AML-193 (cell line): ENCODE measurements at places on chromosomes 3 and 15.

- no peak for DNase-seq
Observed at GRCh38 chr15:93126599-93126998, 37.6 kb upstream of the RGMA start.

DNA sequence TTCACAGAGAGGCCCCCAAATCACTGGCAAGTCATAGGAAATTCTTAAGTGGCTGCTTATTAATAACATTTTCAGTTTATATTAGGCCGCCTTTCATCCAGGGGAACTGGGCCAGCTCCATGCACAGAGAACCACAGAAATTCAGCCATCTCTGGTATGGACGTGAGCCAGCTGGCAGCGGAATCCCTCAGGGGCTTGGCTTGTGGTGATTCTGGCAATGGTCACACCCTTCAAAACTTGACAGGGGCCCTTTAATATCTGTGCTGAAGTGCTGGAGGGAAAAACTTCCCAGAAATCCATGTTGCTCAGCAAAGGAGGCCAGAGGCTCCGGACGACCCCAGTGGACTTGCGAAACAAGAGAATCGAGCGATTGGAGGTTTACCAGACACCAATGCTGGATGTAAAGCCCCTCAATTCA, 11.3 kb downstream of the PRICKLE2 start:
- no peak for DNase-seq

- no peak for DNase-seq
Observed at GRCh38 chr3:70180664-70181063, 131.8 kb downstream of the MDFIC2 start.

- DNase-seq = no peak
Observed at GRCh38 chr3:71225002-71225684, 358.4 kb downstream of the FOXP1 start.

DNA sequence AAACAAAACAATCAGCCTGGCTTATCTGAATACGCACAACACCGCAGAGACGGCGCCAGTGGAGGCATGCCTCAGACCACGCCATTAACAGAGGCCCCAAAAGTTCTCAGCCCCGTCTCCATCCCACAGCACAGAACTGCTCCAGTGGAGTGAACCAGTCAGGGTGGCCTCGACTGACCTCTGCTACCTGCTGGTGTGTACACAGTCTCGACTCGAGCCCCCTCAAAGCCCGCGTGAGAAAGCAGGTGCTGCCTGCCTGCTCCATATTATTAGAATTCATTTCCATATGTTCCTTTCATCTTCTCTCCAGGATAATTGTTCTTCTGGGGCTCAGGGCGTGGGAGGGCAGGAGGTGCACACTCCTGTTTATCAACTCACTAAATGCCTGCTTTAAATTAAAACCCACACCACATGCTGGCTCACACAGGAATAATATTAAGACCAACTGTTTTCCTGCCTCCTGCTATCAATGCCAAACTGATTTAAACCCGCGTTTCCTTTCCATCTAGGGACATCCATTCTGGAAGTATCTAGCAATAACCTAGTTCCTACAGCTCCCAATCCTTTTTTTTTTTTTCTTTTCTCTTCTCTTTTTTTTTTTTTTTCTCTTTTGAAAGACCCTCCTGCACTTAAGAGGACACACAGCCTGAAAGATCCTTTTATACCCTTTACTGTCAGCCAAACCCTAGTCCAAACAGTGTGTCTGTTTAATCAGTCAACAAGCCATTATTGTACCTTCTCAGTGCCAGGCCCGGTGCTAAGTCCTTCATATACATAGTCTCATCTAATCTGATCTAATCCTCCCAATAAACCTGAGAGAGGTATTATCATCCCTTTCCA, 101.2 kb downstream of the TLE3 start:
- no peak for DNase-seq

DNA sequence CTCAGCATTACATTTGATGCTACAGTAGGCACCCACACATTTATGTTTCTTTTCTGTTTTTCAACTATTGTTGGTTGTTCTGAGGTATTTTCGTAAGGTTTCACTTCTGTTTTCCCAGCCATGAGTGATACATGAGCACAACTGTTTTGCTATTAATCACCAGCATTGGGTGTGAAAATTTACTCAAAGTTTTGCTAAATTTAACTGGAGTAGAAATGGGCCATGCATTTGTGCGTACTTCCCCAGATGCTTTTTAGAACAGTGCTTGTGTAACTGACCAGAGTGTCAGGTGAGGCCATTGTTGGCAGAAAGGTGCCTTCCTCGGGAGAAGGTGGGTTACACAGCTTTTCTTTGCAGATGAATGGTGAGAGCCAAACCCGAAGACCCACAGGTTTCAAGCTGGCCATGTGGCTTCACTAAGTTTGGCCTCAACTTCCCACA, 70.4 kb downstream of the ST6GAL1 start:
- DNase-seq = no peak

- DNase-seq = no peak
Observed at GRCh38 chr15:60758961-60759729, 280.2 kb upstream of the ICE2 start.

DNA sequence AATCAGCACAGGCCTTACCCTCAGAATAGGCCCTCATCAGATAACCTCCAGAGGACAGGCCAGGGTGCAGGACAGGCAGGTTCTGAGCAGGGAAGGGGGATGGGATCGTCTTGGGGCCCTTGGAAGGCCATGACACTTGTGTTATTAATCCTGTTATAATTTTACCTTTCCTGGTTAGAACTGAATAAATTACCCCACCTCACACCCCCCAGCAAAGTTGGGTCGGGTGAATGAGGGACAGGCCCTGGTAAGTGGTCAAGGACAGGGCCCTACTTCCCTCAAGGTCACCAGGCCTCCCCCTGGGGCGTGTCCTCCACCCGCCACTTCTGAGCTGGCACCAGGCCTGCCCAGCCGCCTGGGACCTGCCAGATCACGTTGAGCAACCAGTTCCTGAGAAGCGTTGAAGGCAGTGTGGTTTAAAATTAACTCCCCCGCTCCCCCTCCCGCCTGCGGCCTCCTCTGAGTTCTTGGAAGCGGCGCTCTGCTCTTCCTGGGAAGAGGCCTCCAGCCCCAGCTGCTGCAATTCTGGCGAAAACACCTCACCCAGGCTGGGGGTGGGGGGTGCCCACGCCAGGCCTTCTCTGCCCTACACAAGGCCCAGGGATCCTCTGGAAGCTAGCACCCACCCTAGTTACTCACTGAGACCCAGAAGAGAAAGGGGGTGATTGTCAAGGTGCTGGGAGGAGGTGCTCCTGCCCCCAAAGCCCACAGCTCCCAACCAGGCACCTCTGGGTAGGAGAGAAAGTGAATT, 10.6 kb downstream of the CISH start:
- peak; percentile 99 for DNase-seq

DNA sequence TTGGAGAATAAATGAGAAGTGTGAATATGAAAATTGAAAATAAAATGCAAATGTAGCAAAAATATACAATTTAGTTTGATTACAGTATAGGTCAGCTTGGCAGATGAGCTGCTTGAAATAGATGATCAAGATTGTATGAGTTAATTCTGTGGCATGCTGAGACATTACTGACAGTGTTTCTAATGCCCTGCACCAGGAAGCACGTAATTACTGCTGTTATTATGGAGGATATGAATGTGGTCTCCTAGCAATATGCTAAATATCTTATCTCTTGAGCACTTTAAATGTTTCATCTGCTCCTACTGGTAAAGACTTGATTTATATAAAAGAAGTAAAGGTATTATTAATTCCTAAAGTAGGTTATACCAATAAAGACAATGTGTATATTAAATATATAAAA, 1015.5 kb downstream of the PLOD2 start:
- no peak for DNase-seq

GRCh38 chr3:117814975-117815374, 1105.4 kb downstream of the TUSC7 start:
- DNase-seq = no peak

GRCh38 chr3:100401674-100402041, 319 bp downstream of the LNP1 start:
- peak; percentile 55 for DNase-seq

- DNase-seq = peak; percentile 94
Observed at GRCh38 chr3:141454906-141455602, 31.8 kb upstream of the RASA2 start.

GRCh38 chr3:176554264-176554663, 643.0 kb downstream of the TBL1XR1 start:
- DNase-seq = no peak

DNA sequence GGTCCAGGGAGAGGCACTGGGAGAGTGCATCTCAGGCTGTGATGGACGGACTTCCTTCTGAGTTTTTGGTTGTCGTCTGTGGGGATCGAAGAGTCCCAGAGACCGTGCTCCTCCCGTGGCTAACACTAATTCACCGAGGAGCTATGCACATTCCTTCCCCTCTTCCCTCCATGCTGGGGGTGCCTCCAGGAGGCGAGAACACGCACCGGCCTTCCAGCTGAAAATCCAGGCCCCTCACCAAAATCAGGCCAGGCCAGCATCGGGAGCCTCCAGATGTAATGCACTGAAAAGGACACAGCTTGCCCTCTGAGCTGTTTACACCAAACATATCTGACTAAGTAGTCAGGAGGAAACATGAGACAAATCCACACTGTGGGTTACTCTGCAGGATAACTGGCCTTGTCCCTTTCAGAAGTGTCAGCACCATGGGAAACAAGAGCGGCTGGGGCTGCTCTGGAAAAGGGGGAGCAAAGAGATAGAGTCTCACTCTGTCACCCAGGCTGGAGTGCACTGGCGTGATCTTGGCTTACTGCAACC, 5.5 kb downstream of the RNU5B-1 start:
- DNase-seq = no peak

DNA sequence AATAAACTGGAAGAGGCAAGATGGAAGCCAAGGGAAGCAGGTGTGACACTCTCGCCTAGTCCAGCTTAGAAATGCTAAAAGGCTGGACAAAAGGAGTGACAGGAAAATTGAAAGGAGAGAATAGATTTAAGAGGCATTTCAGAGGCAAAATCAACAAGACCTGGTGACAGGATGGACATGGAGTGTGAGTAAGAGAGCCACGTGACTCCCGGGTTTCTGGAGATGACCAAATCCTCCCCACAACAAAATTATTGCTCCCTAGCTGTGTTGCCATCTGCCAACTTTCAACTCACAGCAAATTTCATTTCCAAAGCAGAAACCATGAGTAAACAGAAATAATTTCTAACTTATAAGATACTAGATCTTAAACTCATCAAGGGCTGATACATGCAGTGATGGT, 52.6 kb downstream of the MTHFS start:
- DNase-seq = no peak

DNA sequence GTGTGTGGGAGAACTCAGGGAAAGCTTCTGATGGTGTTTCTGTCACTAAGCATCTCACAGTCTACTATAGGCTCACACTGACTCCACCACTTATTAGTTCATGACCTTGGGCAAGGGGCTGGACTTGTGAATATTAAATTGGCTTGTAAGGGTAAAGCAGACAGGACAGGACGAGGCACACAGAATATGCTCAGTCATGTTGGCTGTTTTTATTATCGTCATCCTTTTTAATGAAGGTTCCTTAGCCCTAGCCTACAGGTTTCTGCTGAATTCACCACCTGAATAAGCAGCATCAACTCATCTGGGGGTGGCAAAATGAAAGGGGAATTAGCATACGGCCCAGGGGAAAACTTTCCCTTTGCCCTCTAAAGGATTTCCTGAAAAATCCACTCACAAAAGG, 39.6 kb upstream of the LIPC start:
- no peak for DNase-seq

DNA sequence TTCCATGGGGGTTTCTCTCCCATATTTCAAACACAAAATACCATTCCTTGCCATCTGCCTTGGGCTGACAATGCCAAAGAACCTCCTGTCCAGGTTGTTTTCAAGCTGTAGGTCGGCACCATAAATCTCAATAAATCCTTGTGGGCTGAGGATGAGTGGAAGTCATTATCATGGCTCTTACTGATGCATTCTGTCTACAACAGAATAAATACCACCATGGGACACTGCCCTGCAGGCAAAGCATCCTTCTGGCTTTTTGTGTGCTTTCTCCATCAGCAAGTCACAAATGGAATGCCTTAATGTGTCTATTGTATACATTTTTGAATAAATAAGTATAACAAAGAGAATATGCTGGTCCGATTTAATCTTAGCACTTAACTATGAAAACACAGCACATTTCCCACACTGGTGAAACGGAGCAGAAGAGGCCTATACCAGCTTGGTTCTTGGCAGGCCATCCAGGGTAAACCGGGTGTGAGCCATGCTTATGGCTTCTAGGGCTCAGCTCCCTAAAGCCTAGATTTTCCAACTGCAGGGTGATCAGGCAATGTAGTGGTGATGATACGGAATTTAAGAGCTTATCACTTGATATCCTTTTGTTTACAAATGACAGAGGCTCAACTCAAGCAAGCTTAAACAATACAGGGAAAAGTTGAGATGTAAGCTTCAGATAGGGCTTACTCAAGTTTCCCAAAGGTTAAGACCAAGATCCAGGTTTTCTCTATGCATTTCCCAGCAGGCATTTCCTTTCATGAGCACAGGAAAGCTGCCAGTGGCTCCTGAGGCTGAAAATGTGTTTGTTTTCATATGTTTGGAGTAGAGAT, 133.2 kb upstream of the LRTM1 start:
- DNase-seq = no peak

GRCh38 chr3:178439504-178439903, 96.7 kb upstream of the KCNMB2 start:
- DNase-seq = no peak

DNA sequence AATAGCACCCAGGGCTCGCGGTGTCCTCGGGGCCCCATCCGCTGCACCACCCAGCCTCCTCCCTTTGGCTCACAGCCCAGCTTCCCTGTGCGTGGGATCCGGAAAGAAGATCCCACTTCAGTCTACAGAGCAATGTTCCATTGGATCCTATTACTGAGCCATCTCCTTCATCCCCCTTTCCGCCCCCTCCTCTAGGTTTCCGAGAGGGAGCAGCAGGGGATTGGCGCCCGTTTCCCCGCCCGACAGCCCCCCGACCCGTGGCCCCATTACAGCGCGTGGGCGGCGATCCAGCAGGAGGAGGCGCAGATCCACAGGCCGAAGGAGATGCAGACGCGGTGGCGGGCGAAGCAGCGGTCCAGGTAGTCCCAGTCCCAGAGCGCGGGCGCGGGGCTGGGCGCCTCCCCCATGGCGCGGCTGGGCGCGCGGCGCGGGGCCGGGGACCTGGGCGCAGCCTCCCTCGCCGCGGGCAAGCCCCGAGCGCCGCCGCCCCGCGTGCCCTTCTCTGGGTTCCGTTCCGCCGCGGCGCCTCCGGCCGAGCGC, 340 bp downstream of the TMEM44 start:
- DNase-seq = peak; percentile 49

DNA sequence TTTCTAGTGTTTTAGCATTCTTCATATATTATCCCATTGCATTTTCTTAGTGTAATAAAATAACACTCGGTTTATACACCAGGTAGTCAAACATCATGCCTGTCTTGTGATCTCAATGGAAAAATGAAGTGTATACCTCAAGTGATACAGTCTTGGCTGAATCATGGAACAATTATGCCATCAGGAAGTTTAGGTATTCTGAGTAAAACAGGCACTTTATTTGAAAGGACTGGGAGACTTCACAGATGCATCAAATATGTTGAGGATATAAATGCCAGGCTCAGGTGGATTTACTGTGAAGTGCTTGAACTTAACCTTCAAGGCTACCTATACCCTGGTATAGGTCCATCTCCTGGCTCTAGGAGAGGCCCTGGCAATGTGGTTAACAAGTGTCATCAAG, 8.5 kb downstream of the TGFBR2 start:
- DNase-seq = no peak
